Fibroblast of skin of abdomen (primary cell): ENCODE measurements at places on chromosomes 7 and 10.

DNA sequence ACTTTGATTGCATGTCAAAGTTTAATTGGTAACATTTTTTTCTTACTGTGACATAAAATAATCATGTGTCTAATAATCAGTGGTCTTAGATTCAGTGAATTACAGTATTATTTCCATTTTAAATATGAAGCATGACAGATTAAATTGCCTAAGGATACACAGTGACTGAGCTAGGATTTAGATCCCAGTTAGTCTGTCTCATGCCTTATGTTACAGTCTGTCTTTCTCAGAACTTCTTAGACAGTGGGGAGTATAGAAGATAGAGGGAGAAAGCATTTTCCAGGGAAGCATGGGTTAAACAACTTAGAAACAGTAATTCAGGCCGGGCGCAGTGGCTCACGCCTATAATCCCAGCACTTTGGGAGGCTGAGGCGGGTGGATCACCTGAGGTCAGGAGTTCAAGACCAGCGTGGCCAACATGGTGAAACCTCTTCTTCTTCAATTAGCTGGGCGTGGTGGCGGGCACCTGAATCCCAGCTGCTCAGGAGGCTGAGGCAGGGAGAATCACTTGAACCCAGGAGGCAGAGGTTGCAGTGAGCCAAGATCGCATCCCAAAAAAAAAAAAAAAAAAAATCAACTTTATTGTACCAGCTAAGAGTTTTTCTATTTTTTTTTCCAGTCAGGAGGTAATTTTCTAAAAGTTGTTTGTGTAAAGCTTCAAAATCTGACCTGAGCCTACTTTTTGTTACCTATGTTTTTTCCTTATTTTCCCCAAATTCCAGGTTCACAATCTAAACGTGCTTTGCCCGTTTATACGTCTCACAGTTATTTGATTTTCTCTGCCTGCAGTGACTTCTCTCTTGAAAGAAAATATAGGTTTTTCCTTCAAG lies 3.3 kb downstream of the CASD1 start:
- no peak for DNase-seq

DNA sequence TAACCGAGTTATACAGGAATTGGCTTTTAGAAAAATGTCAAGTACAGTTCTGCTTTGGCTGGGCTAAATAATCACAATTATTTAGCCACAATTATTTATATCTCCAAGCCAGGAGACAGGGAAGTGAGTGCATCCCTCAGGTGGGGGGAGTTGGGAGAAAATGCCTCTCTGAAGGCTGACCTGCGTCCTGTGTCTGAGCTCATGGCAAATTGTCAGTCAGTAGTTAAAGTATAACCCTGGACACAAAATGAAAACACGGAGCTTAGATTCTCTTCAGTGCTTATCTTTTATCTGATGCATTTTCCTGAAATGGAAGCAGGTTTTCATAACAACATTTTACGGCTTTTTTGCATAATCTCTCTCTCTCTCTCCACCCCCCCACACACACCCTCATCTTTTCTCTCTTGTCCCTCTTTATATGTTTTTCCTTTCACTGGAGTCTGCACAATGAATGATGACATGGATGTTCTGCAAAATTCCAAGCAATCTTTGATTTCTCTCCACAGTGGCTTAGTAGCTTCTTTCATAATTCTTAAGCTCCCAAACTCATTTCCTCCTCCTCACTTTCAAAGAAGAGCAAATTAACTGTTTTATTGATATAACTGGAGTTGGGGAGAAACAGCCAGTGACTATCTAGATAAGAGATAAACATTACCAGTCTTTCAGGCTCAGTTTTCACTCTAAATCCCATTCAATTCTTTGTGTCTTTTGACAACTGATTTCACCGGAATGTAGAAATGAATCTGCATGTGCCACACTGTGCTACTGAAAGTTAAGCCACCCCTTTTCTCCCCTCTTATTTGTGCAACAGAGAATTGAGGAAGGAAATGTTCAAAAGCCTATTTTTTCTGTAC lies 521.4 kb upstream of the GHITM start:
- DNase-seq, result no peak

DNA sequence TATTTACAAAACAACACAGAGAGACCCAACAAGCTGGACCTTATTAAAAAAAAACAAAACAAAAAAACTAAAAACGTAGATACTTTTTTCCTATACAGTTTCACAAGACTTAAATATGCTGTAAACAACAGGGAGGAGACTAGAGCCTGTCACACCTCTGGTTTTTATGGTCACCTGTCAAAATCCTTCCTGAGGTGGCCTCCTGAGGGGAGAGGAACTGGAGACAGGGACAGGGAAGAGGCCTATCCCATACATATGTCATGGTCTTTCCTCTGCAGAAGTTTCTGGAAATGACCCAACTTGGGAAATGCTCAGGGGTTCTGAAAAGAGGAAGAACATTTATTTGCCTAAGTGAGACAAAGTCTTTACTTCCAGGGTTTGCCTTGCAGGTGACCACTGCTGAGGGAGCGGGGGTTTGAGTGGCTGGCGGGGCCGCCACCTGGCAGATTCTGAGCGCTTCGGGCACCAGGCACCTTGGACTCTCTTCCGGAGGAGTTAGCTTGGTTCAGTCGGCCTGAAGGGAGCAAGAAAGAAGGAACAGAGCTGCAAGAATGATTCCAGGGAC lies 18.3 kb downstream of the CPA1 start:
- DNase-seq, result no peak

DNA sequence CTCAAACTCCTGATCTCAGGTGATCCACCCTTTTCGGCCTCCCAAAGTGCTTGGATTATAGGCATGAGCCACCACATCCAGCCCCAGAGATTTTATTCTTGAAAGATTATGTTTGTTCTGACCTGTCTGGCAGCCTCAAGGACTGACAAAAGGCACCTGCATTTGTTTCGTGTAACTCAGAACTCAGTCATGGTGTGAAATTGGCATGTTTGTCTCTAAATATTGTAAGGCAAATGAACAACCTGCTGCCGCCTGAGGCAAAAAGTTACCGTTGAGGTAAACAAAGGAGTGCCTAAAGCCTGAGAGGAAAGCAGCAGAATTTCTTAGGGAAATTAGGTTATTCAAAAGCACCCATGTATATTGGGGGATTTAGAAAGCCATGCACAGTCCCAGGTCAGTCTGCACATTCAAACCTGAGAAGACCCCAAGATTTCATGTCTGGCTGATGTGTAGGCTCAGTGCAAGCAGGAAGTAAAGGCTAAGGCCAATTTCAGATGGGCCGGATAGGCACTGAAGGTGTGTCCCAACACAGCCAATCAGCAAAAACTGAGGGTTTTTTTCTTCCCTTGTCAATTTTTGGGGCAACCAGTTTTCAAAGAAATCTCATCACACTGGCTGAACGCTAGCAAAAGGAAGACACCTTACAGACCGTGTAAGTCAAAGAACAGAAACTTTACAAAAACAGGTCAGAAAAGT lies 33.3 kb upstream of the HHEX start:
- no peak for DNase-seq

GRCh38 chr10:49114718-49115014 lies 656 bp downstream of the VSTM4 start:
- no peak for DNase-seq

- no peak for DNase-seq
These were observed 3.8 kb downstream of the UPK3B start for GRCh38 chr7:76513817-76514799.
